ENCODE measurements at places on chromosomes 4 and X.
A peak's percentile ranks its signal among the peaks of the same experiment; 100 is the strongest.

GRCh38 chr4:22490718-22491315 is 25.0 kb downstream of the ADGRA3 start:
- DNase-seq, result no peak

DNA sequence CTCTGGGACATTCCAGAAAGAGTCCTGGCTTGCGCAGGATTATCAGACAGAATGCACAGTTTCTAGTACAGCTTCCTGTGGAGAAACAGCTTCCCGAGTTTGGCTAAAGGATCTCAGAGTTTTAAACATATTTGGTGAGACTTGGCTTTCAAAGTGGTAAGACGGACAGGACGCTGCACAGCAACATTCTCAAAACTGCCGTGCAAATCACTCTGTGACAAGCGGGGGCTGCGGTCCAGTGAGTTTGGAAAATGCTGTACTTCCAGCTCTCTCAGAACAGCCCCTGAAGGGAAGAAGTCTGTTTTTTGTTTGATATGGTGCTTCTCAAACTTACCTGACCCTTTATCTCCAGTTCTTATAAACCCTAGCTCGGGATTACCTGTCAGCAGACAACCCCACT is 18.1 kb downstream of the LGI2 start:
- DNase-seq, result no peak

GRCh38 chr4:956531-957230 is 16.7 kb downstream of the DGKQ start:
- DNase-seq, result no peak

- DNase-seq, result no peak
Observed at GRCh38 chrX:24646745-24647182, 383 bp downstream of the PCYT1B start.

DNA sequence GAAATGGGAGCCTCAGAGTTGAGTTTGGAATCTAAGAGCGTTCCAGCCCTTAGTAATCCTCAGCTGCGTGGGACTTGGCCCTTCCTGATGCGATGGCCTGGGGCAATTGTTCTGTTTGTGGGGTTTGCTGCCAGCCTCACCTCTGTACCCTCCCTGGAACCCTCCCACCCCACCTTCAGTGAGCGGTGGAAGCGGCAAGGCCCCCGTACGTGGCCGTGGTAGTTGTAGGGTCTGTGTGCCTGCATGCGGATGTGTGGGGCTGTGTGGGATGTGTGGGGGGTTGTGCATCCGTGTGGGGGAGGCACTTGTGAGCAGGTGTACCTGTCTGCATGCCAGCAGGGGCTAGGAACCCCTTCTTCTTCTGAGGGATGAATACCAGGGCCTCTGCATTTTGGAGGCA is 65.4 kb upstream of the ADRA2C start:
- no peak for DNase-seq

DNA sequence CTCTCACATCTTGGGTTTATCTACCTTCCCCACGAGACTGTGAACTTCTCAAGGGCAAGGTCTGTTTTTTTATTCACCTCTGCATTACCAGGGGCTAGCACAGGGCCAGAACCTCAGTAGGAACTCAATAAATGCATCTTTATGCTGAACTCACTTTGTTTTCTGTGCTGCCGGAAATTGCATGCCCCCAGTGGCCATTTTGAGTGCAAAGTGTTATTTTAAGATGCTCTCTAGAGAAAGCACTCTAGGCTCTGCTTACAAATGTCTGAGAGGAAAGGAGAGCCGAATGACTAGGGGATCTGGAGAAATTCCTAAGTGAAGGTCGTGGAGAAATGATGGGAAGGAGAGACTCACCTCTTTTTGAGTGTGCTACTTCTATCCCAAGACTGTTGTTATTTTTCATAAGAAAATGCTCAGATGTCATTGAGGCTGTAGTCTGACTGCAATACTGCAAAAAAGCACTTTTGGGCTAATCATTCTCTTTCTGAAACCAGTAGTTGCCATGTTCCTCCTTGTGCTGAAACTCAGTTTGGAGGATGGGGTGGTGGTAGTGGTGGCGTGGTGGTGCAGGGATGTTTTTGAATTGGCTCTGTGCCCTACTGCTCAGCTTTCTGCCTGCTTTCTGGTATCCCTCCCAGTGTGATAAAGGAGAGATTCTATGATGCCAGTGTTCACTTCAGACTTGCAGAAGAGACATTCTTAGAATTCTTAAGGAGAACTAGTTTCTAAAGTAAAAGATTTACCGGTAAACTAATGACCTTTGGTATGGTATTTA is 41.3 kb downstream of the DOCK11 start:
- peak; percentile 41 for DNase-seq

GRCh38 chrX:52118262-52118661 is 49.3 kb upstream of the MAGED4B start:
- no peak for DNase-seq

DNA sequence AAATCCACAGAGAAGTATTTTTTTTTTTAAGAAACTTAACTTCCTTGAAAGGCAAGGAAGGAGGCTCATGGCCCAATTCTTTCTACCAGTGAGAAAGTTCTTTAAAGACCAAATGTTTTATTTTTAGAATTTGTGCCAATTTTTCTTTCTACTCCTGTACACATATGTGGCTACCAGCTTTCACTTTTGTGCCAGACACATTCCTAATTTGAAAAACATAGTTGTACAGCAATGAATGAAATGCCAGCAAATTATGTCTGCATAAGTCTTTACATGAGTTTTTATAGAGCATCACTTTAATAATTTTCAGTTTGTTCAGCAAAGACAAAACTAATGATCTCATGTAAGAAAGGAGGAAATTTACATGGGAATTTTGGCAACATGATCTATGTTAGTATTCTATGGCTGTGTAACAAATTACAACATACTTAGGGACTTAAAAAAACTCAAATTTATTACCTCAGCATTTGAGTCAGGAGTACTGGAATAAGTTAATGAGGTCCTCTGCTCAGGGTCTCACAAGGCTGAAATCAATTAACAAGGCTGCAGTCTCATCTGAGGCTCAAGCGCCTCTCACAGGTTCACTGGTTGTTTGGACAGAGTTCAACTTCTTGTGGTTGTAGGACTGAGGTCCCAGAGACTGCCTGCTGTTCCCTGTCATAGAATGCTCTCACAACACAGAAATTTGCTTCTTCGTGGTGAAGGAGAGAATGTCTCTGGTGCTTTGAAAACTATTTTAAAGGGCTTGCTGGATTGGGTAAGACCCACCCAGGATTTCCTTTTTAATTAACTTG is 678.2 kb upstream of the FAM241A start:
- DNase-seq, result no peak

DNA sequence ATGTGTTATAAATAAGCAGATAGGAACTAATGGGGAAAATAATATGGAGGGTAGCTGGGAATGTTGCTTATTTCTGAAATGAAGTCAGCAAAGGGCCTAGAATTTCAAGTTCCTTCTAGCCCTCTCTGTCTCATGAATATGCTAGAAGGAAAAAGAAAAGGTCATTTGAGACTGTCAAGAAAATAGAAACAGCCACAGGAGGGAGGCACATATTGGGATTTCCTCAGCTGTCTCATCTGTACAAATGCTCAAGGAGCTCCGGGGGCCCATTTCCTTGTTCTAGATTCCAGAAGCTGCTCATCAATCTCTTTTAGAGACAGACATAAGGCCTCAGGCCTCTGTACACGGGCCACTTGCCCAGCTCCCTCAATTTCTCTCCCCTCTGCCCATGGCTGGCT is 127.6 kb upstream of the ETNPPL start:
- DNase-seq, result no peak

- DNase-seq, result no peak
Observed at GRCh38 chrX:55007656-55008055, 7.5 kb downstream of the APEX2 start.

DNA sequence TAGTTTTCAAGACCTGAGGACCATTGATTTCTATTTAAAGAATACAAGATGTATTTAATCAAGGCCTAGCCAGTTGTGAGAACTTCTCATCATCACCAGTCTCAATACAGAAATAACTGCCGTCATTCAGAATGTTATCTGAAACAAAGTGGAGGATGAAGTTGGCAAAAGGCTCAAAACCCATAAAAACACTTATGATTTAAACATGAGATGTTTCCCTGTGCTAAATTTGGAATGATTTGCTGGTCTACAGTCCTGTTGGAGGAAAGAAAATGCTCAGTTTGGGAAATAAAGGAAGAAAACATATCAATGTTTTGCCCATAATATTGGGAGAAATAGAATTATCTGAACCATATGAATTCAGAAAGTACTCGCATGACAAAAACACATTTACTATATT is 192.2 kb downstream of the ADGRA3 start:
- DNase-seq, result no peak

DNA sequence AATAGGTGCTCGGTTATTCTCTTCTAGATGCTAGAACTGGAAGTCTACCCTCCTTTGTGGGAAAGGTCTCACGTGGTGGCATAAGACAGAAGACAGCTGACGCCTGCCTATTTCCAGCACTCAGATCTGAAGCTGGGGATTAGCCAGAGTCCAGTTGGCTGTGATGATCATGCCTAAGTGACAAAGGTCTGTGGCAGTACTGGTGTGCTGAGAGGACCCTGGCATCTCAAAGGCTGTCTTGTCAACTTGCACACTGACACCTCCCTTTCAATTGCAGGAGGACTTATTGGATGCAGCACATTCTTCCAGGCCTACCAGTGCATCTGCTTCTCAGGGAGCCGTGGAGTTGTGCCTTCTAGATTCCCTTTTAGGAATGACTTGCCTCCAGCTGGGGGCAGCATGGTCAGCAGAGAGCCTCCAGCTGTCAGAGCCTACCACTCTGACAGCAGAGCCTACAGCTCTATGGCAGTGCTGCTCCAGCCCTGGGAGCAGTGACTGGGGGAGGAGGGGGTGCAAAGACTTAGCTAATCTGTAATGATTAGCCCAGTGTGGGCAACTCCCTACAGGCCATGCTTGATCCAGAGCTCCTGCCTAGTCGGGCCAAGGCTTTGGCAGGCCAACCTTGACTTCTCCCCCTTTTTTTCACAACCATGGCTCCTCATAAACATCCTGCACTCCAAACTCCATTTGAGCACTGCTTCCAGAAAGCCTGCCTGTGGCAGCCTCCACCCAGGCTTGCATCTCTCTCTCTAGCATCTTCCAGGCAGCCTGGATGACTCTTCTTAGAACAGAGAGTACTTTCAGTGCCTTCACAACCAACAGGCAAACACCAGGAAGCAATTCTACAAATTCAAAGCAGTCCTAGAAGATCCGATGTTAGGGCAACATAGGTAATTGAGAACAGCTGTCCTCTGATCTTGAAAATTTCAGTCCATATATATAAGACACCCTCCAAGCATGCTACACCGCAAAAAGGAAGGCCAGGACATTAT is 13.8 kb upstream of the FGFBP2 start:
- no peak for DNase-seq

GRCh38 chr4:94744850-94745249 is 12.9 kb upstream of the BMPR1B start:
- no peak for DNase-seq

- no peak for DNase-seq
Observed at GRCh38 chr4:144347121-144347520, 206.6 kb upstream of the GYPA start.

GRCh38 chr4:127685292-127685691 is 44.9 kb upstream of the SLC25A31 start:
- no peak for DNase-seq

- DNase-seq, result no peak
Observed at GRCh38 chr4:19575924-19576323, 675.8 kb upstream of the SLIT2 start.

DNA sequence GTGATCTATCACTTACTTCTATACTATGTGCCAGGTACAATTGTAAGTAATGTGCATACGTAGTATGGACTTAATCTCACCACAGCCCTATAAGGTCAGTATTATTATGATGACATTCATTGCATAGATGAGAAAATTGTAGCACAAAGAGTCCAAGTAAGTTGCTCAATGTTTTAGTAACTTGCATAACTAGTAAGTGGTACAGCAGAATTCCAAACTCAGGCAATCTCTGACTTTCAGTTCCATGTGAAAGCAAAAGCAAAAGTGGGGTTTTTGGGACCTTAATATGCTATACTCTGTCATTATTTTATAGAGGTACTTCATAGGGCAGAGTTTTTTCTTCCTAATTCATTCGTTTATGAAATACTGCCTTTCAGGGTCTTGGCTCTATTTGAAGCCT is 188.8 kb upstream of the VEGFC start:
- DNase-seq, result no peak

DNA sequence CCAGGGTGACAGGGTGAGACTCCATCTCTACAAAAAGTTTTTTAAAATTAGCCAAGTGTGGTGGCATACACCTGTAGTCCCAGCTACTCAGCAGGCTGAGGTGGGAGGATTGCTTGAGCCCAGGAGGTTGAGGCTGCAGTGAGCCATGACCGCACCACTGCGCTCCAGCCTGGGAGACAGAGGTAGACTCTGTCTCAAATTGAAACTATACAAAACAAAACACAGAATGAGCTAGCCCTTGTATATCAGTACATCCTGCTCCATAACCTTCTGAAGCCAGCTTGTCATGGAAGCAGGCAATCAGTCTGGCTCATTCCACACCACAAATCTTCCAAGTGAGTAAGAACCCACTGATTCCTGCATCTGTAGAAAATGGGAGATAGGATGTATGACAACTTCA is 49.0 kb downstream of the CD99L2 start:
- no peak for DNase-seq

- DNase-seq, result no peak
Observed at GRCh38 chr4:86416081-86416480, 56.2 kb upstream of the MAPK10 start.

GRCh38 chr4:173160871-173161270 is 7.7 kb upstream of the GALNT7 start:
- no peak for DNase-seq

- DNase-seq, result no peak
Observed at GRCh38 chr4:54189140-54189539, 40.0 kb upstream of the PDGFRA start.

- DNase-seq, result no peak
Observed at GRCh38 chrX:28854637-28855036, 267.4 kb downstream of the IL1RAPL1 start.

- no peak for DNase-seq
Observed at GRCh38 chr4:17814140-17814539, 3.4 kb downstream of the NCAPG start.

DNA sequence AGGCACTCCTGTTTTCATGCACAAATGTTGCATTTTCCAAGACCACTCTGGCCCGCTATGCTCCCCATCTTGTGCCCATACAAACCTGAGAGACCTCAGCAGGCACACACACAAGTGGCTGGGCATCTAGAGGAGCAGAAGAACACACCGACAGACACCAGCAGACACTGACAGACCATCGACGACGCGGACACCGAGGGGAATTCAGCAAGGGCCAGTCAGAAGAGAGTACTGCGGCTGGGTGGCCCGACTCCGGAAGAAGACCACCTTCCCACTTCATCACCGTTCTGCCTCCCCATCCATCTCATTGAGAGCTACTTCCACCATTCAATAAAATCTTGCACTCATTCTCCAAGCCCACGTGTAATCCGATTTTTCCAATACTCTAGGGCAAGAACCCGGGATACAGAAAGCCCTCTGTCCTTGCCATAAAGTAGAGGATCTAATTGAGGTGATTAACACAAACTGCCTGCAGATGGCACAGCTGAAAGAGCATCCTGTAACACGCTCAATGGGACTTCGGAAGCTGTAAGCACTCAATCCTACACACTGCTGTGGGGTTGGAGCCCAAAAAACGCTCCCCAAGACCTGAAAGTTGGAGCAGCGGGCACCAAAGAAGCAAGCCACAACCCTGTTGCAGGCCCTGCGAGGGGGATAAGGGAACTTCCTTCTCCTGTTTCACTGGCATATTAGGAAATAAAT is 780.9 kb downstream of the ARAP2 start:
- no peak for DNase-seq

Data from activated CD4-positive, alpha-beta T cell treated with anti-CD3 and anti-CD28 coated beads, Interleukin-2, amount 50 U/mL, for 1 hour (primary cell).